ENCODE measurements at places on chromosomes 13 and 19. TPM values are rescaled to one million over a fixed set of nuclear protein-coding genes. Genes with fewer than 3 reads are reported as not detected.
A peak's percentile ranks its signal among the peaks of the same experiment; 100 is the strongest.

DNA sequence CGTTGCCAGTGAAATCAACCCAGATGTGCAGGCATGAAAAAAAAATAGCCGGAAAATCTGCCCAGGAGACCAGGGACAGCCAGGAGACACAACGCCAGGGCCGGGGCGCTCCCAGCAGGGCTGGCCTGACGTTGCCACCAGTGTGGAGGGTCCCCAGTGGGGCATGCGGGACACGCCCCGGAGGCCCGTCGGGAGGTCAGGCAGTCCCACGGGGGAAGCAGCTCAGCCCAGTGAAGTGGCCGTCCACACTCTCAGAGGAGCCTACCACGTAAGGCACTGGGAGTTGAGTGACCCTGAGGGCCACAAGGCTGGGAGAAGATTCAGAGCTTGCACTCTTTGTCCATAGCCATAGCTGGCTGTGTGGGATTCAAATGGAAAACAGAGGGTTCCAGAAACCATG, 53.2 kb upstream of the GAS6 start:
- DNase-seq: no peak

DNA sequence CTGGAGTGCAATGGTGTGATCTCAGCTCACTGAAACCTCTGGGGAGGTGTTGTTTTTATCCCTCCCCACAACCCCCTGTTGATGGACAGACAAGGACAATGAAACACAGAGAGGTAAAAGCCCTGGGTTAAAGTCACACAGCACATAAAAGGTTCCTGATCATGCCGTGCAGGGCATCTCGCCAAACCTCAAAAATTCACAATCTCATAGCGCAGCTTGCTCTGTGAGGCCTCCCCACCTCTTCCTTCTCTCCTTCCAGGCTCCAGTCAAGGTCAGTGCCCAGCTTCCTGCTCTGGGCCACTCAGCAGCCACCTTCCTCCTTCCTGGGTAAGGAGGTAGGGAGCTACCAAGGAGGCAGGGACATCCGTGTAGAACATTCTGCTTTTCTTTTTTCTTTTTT, 2.3 kb downstream of the FUT2 start:
- no peak for DNase-seq

GRCh38 chr13:84962141-84962750, 837.0 kb downstream of the SLITRK6 start:
- no peak for DNase-seq

DNA sequence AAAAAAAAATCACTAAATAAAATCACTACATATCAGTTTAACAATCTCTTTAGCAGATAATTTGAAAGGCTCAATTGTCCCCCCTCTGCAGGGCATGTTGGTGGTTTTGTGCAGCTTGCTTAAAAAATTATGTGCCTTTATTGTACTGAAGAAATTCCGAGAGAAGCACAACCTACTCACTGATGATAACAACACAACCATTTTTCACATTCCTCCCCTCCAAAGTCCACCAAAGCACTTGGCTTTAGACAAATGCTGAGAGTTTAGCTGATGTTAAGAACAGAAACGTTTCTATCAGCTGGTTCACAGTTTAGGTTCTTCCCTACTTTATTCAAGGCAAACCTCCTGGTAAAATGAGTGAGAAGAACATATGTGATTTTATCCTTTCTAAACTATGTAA, 923 bp downstream of the DOCK9 start:
- peak; percentile 33 for DNase-seq

DNA sequence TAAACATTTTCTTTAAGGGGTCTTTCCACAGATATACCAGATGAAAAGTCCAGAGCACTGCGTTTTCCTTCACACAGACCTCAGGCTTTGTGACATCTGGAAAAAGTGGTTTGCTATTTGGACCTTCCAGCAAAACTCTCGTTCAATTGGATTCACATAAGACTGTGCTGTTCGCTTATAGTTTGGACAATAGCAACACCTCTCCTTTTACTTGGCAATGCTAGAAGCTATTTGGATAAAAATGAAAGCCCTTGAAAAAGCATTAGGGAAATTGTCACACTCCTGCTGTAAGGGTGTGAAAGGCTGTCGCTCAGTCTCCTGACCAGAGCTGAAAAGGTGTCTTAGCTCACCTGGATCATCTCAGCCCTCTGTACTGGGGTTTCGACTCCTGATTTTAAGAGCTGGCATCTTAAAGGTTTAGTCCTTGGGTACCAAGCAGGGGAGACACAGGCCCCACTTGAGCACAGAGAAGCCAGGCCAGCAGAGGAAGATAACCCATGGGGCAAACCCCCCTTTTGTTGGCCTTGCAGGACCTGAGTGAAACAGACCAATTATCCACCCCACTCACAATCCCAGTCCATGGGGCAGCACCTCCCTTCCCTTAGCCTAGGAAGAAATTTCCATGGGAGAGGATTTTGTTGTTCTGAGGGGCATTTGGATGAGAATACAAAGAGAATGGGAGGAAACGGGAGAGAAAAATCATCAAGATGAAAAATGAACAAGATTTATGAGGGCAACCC, 257.6 kb downstream of the DLEU7 start:
- peak; percentile 64 for DNase-seq

DNA sequence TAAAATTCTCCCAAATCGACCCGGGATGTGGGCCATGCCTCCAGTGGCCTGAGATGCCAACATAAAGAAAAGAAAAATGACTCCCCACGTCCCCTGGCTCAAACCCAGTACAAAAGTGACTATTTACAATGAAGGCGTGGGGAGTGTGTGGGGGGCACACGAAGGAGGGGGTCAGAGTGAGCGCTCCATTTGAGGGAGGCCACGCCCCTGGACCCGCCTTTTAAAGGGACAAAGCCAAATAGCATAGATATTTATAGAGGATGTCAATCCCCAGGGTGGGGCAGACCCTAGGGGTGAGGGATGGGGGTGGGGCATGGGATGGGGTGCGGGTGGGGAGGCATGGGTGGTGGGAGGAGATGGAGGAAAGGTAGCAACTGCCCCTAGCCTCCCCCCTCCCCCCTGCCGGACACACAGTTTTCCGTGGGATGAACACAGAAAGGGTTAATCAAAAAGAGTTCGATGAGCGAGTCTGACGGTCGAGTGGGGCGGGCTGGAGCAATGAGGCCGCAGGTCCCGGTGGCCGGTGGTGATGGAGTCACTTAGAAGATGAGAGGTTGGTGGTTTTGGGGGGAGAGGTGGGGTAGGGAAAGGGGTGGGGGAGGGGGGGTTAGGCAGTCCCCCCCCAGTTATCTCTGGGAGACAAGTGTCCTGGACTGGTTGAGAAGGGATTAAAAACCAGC, 20.1 kb upstream of the NANOS2 start:
- DNase-seq: no peak

LILRB4 gene
- 1.2 TPM for polyA plus RNA-seq

PLPPR2 gene
- polyA plus RNA-seq: 12.2 TPM

MISP3 gene
- 0.37 TPM for polyA plus RNA-seq

CD320 gene
- polyA plus RNA-seq: 19.1 TPM

BCKDHA gene
- 26.5 TPM for polyA plus RNA-seq

RNF17 gene
- polyA plus RNA-seq: 0.04 TPM

CBLC gene
- 0.15 TPM for polyA plus RNA-seq

Measured in muscle of arm (tissue), 14 donors.